NCI-H1092 treated with DMSO at 0.1 percent for 48 hours (cell line): ENCODE measurements at places on chromosomes 3 and 15.

GRCh38 chr3:43764471-43764870 is 73.7 kb downstream of the ABHD5 start:
- no peak for DNase-seq

DNA sequence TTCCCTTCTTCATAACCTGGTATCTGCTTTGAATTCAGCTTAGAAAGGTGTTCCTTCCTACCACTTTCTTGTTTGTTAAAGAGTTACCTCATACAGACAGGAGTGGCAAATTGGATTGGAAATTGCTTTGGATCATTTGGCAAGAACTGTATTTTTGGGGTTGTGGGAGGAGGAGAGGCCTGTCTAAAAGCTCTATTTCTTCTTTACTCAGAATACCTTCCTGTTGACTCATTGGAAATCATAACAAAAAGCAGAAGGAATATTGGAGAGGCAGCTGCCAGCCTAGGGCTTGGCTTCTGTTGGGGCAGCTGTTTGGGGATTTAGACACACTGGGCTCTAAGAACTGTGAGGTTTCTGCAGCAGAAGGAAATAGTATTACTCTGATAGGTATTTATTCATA is 14.2 kb downstream of the IQGAP1 start:
- DNase-seq: peak; percentile 41

DNA sequence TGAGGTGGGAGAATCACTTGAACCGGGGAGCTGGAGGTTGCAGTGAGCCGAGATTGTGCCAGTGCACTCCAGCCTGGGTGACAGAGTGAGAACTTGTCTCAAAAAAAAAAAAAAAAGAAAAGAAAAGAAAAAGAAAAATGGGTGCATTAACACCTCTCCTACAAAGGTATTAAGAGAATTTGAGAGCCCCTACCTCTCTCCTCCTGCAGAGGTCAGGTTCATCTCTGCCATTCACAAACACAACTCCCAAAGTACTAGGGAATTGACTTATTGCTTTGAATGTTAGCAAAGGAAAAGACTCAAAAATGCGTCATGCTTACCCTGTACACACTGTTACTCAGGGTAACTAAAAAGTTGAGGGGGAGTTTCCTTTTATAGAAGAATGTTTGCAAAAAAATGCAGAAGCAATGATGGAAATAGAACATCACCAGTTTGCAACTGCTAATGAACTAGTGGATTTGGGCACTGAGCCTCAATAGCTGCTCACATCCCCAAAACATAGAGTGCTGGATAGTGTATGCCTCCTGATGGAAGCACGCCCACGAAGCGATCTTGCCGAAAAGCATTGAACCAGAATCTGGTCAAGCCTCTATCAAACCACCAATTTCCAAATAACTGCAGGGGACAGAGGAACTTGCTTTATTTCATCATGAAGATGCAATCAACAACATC is 15.5 kb upstream of the LYZL4 start:
- no peak for DNase-seq

DNA sequence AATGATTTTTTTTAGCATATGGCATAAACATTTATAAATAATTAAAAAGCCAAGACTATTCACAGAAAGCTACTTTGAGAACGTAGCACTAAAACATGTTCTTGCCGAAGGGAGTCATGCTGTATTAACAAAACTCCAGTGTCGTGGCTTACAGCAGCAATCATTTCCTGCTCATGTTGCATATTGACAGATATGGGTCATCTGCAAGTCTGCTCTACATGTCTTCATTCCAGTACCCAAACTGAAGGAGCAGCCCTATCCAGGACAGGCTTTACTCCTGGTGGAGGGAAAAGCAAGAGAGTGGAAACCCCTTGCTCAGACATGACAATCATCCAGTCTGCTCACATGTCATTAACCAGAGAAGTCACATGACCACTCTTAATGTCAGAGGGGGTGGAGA is 87.6 kb downstream of the NEK11 start:
- no peak for DNase-seq

DNA sequence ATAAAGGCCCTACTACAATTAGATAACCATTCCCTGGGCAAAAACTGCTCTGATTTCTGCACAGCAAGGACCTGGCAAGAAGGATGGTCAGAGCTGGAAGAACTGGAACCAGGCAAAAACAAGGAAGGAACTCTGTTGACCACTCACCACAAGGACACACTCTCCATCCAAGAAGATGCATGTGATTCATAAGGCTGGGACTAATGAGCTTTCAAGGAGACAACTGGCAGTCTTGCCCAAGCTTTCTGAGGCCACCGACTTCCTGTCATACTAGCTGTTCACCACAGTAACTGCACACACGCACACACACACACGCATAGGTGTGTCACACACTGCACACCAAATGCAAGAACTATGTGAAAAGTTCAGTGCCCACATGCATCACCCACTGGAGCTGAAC is 256.6 kb downstream of the OCA2 start:
- no peak for DNase-seq

DNA sequence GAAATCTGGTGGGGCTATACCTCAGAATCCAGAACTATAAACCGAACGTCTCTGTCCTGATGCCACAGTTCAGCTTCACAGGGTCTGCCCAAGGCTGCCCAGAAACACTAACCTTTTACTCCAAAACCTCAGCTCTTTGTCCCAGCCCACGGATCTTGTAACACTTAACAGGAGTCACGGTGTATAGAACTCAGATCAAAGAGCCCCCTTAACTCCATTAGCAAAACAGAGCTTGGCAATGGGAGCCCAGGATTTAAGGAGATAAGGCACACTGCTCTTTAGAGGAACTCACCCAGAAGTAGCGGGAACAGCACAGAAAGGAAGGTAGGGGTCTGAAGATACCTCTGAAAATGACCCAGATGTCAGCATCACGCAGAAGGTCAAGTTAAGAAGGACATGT is 68.8 kb upstream of the SOX14 start:
- no peak for DNase-seq

DNA sequence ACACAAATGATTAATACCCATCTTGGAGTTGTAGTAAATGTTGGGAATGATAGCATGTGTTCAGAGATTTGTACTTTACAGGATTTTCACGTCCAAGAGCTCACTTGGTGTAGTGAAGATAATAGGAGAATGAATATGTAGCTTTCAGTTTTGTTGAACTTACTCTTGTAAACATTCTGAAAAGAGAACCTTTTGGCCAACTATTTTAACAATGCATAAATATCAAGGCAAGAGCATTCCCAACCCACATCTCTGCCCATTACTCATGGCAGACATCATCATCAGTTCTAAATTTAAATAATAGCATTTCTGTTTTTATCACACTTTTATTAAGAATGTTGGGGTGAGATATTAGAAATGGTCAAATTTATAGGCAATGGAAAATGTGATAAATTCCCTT is 465.2 kb upstream of the TPRG1 start:
- DNase-seq: no peak

- DNase-seq: no peak
These were observed 149.9 kb upstream of the LRTM1 start for GRCh38 chr3:55077726-55078125.

DNA sequence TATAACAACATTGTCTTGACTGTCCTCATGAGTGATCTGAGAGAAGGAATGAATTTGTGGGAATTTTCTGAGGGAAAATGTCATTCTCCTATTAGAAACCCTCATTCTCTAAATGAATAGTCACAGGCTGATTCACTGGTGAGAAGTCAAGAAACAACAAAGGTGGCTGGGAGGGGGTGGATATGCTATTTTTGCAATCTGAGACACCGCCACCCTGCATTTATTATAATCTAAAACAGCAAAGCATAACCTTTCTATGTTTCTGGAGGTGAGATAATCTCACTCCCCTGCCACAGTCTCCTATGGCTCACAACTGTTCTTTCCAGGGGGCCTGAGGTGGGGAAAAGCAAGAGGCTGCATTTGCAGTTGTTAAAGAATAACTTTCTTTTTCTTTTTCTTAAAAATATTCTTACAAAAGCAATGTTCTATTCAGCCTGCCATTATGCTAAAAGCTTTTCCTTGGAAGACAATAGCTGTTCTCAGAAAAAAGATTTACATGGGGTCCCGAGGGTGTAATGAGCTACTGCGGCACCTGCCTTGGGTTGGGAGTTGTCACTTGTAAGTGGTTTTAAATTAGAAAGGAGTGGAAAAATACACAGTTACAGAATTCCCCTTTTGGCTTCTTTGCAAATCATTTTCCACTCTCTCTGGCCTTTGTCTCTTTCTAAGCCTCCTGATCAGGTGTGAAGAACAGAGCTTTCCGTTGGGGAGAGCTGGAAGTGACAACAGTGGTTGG is 220.9 kb downstream of the AGBL1 start:
- no peak for DNase-seq

DNA sequence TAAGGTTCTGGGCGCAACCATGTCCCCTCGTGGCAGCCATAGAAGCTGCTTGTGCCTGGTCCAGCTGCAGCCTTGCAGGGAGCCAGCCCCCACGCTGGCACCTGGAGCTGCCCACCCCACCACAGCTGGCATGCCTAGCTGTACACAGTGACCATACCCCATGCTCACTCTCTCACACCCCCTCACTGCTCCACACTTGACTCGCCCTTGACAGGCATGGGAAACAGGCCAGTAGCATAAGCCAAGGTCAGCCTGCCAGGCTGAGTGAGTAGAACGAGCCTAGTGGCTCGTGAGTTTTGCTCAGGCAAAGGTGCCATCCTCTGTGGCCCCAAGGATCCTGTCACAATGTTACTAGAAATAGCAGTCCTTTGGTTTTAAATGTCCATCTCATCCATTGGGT is 52.7 kb upstream of the CADM2 start:
- no peak for DNase-seq
